ENCODE measurements at places on chromosomes 12 and 14. TPM values are rescaled to one million over a fixed set of nuclear protein-coding genes. Genes with fewer than 3 reads are reported as not detected.

MVK gene
- total RNA-seq, result 29.6 TPM

LRFN5 gene
- total RNA-seq, result 19.6 TPM

DDHD1 gene
- total RNA-seq, result 8.4 TPM

TMEM253 gene
- total RNA-seq, result not detected

TRPV4 gene
- 2.6 TPM for total RNA-seq

KRT74 gene
- total RNA-seq, result not detected

PEBP1 gene
- 196 TPM for total RNA-seq

PROX2 gene
- not detected for total RNA-seq

PPP1R1A gene
- total RNA-seq, result 0.54 TPM

SYNE3 gene
- 34.0 TPM for total RNA-seq

Measured in cardiac ventricle fibroblast (primary cell).